ENCODE measurements at places on chromosomes 1 and 21.

DNA sequence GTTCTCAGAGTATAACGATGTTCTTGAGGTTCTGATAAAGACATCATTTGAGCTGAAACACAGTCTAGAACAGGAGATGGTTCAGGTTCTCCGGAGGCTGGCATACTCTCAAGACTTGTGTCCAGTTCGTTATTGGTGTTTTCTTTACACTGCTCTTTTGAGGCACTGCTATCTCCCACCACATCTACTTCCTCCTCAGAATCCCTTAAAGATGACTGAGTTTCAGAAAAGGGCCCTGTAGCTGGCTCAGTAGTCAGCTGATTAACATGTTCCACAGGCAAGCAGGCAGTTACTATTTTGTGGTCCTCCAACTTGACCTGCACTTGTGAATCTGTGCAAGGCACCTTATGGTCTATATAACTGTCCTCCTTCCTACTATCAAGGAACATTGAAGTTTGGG, 50.2 kb downstream of the ZZZ3 start:
- no peak for DNase-seq

DNA sequence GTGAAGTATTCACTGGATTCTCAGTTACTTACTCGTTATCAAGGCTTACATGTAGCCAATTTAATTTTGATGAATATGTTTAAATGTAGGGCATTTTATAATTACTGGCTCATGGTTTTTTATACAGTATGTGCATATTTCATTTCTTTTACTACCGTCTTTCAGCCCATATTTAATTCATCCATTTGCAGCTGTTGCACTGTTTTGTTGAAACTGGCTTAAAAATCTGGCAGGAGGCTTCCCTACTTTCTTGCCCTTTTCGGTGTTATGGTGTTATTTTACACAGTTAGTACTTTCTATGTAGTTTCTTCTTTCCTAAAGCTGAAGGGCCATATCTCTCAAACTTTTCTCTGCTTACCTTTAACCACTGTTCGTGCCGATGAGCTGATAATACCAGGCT, 54.2 kb downstream of the ITSN1 start:
- no peak for DNase-seq

DNA sequence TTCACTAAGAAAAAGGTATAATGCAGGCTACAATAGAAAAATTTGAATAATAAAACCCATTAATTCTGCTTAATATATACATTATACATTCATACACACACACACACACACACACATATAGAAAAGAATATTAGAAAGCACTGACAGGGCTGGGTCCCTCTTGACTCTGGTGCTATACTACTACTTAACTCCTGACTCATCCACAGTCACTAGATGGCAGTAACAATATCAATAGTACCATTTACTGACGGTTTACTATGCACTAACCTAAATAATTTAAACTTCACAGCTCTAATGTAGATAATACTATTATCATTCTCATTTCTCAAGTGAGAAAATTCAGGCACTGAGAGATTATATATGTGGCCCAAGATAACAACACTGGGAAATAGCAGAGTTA, 87.5 kb downstream of the COP1 start:
- peak; percentile 6 for DNase-seq

DNA sequence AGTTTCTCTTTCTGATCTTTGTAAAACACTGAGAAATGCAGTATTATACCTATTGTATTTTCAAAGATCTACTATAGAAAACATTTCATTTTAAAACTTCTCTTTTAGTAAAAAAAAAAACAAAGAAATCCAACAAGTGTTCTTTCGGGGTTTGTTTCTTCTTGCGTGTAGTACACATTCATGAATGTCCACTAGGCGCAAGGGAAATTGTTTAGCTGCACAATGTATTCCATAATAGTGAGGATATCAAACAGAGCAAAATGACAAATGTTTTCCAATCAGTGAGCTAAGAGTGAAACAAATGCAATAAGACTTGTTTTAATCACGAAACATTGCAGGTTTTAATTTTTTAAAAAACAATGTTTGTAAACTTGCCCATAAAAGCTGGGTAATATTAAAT, 68.6 kb downstream of the LHX8 start:
- no peak for DNase-seq

- no peak for DNase-seq
These were observed 104.8 kb upstream of the CASZ1 start for GRCh38 chr1:10901091-10901890.

DNA sequence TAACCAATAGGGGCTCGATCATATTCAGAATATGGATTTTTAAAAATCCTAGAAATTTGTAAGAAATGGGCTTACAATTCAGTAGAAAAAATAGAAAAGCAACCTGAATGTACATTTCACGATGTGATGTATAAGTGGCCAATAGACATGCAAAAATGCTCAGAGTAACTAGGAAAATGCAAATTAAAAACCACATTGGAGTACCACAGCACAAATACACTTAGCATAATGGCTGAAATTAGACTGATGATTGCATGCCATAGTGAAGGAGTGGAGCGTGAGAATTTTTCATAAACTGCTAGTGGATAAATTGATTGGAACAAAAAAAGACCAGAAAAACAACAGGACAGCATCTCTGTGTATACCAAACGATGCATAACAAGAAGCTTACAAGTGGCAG, 102.3 kb downstream of the DYRK1A start:
- no peak for DNase-seq

- no peak for DNase-seq
These were observed 38.1 kb upstream of the SYT14 start for GRCh38 chr1:209899948-209900347.

DNA sequence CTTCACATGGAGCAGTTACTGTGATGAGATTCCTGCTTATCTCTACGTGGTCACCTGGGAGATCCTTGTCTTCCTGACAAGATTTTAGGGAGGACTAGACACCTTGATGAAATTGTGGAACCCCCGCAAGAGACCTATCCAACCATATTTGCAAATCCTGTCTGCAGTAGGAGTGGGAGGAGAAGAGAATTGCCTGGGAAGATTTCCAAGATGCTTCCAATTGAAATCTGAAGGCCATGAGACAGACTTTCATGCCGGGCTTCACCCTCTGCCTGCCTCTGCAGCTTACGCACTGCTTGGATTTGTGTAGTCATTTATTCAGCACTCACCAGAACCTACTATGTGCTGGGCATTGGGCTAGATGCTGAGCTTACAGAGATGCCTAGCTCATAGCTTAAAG, 106.6 kb downstream of the OMA1 start:
- no peak for DNase-seq

DNA sequence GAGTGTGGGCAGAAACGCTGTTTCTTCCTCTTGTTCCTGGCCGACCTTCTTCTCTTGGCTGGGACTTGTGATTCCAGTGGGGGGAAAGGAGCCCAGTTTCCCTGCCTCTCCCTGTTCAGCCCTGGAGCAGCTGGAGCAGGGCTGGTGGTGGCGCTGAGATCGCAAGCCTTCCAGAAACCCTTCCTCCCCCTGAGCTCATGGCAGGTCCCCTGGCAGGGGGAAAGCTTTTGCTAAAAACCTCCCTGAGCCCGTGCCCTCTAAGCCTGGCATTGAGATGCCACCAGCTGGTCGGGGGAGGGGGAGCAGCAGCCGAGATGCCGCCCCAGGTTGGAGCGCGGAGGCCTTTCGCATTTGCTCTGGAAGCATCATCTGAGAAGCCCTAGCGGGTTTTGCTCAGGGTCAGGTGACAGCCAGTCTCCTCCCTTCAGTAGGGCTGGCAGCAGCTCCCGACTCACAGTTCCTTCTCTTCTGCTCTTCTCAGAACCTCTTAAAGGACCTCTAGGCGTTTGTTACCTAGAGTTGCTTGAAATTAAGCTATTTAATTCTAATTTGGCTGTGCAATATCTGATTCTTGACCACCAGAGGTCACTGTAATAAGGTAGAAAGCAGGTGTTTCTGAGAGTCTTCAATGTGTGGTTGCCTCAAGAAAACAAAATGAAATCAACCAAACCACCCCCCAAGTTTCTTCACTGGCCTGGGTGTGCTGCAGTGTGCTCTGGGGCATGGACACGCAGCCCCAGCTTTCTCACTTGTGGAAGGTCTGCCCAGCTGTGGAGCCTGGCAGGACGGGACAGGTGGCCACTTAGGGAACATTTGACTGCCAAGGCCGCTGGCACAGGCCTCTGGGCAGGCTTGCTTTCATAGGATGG, 257.3 kb downstream of the CAMTA1 start:
- DNase-seq = peak; percentile 3

DNA sequence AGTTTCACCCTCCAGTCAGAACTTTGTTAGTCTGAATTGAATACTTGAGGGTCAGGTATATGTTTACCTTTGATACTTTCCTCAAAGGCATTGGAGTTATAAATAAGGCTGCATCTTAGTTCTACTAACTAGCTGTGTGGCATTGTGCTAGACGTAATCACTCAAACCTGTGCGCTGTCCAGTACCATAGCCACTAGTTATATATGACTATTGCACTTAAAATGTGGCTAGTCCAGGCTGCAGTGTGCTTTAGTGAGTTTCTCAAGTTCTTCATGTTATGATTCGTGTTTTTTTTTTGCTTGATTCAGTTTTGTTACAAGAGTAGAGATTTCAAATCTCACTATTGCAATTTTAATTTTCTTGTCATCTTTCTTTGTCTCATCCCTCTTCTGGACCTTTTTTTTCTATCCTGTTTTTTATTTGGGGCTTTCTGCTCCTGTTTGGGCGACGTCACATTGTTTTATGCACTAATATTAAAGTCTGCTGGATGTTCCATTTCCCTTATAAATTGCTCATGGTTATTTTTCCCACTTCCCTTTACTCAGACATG, 5.7 kb downstream of the MAN1A2 start:
- no peak for DNase-seq

DNA sequence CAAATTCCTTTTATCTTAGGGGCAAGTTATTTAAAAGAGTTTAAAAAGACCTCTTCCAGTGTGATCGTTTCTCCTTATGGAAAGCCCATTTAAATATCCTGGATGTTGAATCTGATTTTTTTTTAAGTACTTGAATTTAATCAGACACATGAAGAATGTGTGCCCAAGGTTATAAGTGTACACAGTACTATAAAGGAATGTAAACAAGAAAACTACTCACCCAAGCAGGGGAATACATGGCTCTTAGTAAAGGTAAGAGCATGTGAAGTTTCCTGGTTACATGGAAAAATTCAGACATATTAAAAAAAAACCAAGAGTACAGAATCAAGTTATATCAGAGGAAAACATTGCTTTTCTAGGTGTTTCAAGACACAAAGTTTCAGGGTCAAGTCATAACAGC, 546.9 kb downstream of the MATN1 start:
- DNase-seq = no peak

GRCh38 chr1:198679535-198680173, 40.8 kb downstream of the PTPRC start:
- DNase-seq = peak; percentile 75

DNA sequence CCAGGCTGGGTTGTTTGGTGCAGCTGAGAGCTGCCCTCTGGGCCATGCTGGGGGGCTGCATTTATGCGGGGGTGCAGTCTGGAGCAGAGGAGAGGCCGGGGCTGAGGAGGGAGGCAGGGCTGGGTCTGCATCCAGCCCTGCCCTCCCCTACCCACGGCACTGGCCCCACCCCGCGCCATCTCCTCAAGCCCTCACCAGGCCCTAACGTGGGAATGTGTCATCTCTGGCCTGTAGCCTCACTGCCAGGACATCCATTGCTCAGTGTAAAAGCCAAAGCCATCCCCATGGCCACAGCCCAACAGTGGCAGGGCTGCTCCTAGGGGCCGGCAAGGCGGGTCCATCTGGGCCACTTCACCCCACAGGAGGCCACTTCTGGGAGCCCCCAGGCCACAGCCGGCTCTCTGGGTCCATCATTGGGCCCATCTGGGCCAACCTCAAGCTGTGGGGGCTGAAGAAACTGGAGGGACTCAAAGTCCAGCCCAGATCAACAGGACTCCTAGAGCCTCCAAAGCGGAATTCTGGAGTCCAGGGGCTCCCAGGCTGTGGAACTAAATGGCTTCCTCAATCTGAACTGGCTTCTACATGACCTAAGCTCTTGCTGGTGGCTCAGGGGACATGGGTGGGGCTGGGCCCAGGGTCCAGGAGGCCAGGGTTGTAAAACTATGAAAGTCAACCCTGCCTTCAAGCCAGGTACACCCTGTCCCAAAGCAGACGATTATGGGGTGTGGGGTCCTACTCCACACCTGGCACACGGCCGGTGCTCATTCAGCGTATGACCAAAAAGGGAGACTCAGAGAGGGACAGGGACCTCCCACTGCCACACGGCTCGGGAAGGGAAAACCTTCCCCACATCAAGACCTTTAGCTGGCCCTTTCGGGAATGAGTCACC, 32.6 kb downstream of the RUNX3 start:
- DNase-seq = no peak

DNA sequence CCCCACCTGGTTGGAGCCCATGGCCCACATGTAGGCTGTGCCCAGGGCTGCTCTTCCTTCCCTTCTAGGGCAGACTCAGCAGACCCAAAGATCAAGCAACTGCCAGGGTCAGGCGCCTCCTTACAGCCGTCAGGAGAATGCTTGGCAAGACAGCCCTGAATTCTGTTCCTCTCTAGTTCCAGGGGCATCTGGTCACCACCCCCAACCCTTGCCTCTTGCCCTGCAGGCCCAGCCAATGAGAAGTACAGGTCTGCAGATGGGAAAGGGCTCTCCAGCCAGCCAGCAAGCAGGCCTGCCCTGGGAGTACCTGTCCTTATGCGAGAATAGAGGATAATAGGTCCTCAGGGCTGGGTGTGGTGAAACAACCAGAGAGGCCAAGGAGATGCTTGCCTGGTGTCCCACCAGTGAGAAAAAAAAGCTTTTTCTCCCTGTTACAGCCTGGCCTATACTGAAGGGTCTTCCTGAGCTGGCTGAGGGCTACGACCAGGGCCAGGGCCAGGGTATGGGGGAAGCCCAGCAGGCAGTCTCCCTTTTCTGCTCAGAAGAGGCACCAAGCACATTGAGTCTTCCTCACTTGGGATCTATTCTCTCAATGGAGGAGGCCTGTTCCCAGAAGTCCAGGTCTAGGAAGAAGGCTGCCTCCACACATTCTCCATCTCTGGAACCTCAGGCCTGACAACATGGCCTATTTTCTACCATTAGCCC, 31.4 kb downstream of the NAV1 start:
- no peak for DNase-seq

GRCh38 chr1:37425221-37425620, 49.2 kb upstream of the ZC3H12A start:
- no peak for DNase-seq

GRCh38 chr21:42439284-42440186, 35.8 kb downstream of the UBASH3A start:
- DNase-seq = peak; percentile 32

DNA sequence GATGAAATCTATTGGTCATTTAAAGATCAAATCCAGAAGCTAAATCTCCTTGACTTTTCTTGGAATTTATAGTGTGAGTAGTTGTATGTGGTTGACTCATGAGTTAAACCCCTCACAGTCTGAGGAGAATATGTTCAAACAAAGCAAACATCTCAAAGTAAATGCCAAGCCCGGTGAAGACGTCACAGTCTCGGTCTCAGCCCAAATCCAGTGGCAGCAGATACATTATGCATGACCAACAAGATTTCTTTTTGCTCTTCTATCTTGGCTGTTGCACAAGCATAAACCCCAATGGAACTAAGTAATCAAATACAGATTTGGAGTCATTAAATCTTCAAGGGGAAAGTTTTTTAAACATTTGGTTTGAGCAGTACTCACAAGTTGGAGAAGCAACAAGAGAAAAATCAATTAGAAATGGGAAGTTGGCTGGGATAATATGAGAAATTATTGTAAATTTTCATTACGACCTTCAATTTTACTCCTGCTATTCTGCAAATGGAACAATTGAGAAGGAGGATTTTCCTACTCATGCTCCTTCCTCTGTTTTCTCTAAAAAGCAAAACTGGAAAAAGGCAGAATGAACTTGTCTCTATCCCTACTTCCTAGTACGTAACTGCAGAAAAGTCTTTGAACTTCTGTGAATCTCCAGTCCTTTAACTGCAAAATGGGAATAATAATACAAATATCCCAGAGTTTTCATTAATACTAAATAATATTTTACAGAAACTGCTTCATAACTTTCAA, 575.8 kb downstream of the NUF2 start:
- no peak for DNase-seq

- no peak for DNase-seq
These were observed 223.7 kb upstream of the FAM78B start for GRCh38 chr1:166390366-166391033.

Measured in CD4-positive, alpha-beta T cell treated with Interleukin-12 subunit alpha and Interleukin-12 subunit beta, for 1 hour (primary cell).